ENCODE measurements at places on chromosomes 12 and 14.

DNA sequence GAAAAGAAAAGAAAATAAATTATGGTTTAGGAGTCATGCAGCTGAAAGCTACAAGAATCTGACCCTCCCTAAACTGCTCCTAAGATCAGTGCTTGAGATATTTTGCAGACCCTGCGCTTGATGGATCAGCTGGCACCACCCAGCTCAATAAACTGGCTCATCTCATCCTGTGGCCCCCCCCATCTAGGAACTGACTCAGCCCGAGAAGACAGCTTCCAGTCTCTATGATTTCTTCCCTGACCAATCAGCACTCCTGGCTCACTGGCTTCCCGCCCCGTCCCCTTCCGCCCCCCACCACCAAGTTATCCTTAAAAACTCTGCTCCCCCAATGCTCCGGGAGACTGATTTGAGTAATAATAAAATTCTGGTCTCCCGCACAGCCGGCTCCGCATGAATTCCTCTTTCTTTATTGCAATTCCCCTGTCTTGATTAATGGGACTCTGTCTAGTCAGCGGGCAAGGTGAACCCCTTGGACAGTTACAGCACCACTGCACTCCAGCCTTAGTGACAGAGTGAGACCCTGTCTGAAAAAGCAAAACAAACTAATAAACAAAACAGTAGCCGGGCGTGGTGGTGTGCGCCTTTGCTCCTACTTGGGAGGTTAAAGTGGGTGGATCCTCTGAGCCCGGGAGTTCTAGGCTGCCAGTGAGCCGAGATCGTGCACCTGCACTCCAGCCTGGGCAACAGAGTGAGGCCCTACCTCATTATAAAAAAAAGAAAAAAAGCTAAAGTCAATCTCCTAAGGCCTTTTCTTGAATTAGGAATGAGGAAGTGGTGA is 24.5 kb upstream of the SPTLC2 start:
- DNase-seq, result no peak

- DNase-seq, result no peak
Measured at GRCh38 chr12:2754208-2754607, 40.6 kb upstream of the FKBP4 start.

GRCh38 chr12:123094349-123095077 is 56.4 kb downstream of the PITPNM2 start:
- no peak for DNase-seq

DNA sequence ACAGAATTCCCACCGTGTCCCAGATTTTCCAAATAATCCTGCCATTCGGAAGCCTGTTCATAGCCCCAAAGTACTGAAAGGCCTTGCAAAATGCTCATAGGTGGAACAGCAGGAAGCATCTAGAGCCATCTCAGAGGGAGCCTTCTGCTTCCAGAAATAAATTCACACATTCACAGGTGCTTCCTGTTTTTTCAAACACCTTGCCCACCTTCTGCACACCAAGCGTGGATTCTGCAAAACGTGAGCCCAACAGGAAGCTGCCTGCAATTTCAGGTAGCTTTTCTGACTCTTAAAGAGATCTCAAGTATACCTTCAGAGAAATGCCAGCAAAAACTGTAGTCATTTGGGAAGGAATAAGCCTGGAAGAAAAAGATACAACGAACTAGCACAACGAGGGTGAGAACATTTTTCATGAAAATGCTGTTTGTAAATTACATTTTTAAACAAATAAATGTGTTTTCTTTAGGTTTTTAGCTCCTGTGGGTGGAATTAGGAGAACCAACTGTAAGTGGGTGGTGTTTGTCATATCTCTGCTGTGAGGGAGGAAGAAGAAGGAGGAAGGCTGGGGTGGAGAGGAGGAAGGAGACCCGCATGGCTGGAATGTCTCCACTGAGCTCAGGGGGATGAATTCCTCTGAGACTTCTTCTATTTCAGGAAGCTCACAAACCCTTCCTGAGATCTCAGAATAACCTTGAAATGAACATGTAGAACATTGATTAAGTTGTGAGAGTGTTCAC is at the start of gene IFNG-AS1:
Gene IFNG-AS1 (plus strand): TSS at position 264 of the 737 bp plus-strand sequence.
- DNase-seq, result no peak

GRCh38 chr12:106415134-106415533 is 57.6 kb downstream of the POLR3B start:
- no peak for DNase-seq

- no peak for DNase-seq
Measured at GRCh38 chr12:1877169-1877878, 41.1 kb downstream of the CACNA2D4 start.

DNA sequence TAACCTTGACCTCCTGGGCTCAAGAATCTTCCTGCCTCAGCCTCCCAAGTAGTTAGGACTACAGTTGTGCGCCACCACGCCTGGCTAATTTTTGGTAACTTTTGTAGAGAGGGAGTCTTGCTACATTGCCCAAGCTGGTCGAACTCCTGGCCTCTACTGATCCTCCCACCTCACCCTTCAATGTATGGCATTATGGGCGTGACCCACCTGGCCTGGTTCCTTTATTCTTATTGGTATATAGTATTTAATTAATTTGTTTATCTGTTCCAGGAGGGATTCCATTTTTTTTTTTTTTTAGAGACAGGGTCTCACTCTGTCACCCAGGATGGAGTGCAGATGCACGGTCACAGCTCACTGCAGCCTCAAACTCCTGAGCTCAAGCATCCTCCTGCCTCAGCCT is 40.9 kb upstream of the EAPP start:
- no peak for DNase-seq
